HuH-7 (cell line): ENCODE measurements at places on chromosomes 5 and 9.
A peak's percentile ranks its signal among the peaks of the same experiment; 100 is the strongest.

GRCh38 chr5:149325166-149325735, 20.0 kb upstream of the GRPEL2 start:
- no peak for DNase-seq

- DNase-seq = peak; percentile 58
These were observed 199.6 kb upstream of the DAB2 start for GRCh38 chr5:39624268-39624886.

DNA sequence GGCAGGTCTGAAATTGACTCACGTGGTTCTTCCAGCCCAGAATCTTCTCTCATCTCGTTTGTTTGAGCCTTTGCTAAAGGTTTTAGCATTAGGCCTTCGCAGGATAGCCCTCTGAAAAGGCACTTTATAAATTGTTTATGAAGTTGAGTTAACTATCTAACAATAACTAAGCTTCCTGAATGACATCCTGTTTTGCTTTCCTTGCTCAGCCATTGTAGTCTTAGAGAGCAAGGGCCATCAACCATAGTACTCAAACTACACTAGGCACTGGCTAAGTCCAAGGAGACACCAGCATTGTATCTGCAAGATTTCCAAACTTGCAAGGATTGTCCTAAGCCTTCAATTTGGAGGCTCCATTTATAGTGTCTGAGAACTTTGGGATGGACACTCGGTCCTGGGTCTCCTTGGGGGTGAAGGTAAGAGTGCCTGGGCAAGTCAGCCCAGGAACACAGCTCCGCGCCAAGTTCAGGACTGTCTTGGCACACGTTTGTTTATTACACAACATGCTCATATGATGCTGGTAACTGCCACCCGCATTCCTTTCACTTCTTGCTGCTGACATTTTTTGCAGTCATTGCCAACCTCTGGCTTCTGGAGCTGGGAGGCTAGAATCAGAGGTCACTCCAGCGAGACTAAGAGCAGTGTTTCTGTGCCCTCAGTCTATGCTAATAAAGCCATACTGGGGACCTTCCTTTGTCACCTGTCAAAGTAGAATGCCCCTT, 151.1 kb downstream of the ESM1 start:
- DNase-seq = no peak

- DNase-seq = no peak
These were observed 588.6 kb upstream of the GRAMD2B start for GRCh38 chr5:125834438-125835115.

- DNase-seq = no peak
These were observed 42.8 kb upstream of the GOLGA1 start for GRCh38 chr9:124983698-124984097.

DNA sequence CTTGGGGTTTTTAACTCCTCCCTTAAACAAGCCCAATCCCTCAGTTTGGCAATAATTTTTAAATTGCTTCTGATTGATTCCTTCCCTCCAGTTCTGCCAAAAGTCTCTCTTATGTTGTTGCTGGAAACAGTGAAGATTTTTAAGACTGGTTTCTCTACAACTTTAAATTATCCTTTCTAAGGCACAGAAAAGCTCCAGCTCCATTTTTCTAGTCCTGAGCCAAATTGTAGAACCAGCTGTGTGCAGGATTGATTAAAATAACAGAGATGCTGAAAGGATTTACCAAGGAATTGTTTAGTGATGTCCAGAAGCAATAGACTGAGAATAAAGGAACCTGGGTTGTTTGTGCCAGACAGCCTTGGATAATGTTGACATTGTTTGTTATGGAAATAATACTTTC, 111.3 kb downstream of the NUDT12 start:
- no peak for DNase-seq
